GOT3 (cell line): ENCODE measurements at places on chromosomes 1 and 21.

DNA sequence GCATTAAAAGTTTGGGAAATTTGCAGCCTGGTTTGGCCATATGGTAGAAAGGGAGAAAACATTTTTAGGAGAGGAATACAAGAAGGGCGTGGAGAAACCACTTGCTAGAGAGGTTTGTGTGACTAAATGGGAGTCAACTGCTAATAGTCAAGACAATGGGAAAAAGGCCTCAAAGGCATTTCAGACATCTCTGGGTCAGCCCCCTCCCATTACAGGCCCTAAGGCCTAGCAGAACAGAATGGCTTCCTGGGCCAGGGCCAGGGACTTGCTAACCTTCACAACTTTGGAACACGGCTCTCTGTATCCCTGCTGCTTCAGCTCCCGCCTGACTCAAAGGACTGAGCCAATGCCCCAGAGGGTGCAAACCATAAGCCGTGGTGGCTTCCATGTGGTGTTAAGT, 752.3 kb upstream of the ADAMTS5 start:
- DNase-seq: no peak

DNA sequence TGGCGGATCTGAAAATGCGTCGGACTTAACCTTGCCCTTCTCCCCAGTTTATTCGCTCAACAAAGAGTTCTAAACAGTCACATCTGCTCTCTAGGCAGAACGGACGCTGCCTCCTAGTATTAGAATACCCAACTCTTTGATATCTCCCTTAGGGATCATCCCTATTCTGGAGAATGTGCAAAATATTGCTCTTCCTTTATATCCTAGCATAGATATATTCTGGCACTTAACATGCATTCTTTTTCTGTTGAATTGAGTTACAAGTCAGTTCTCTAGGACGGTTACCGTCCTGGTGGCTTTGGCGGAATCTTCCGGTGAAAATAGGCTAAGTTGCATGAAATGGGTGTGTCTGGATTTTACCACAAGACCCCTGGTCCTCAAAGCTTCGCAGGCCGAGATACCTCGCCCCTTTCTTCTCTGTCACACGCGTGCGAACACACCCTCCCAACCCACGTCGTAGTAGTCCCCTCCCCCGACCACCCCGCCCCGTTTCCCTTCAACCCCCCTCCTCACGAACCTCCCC, 501 bp upstream of the DNAJC6 start:
- DNase-seq: no peak

DNA sequence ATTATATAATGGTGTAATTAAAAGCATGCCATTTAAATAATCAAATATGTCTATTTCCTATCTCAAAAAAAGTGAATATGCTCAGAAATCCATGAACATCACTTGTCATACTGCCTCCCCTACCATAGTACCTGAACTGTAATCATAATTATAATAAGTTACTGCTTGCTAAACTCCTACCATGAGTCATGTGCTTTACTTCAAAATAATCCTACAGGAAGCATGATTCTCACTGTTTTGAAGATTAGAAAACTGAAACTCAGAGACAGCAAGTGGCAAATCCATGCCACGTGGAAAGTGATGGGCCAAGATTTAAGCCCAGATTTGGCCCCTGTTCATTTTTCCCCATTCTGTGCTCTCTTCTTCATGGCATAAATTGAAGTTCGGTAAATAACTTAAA, 5.2 kb downstream of the LRRC7 start:
- DNase-seq: no peak

DNA sequence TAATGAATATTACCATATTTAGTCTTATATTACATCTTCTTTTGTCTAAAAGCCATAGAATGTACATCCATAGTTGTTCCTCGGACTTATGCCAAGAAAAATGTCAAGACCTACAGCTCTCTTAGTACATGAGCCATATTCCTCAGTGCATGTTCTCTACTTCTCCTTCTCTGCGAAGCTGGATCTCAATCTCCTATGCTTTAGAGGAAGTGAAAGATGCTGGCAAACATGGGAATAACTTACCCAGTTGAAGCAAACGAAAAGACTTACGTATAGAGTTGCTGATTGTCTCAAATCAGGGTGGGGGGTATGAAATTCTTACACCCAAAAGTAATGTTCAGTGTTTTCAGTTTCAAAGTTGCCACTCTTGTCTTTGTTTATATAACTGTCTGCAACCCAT, 32.7 kb downstream of the OR13G1 start:
- no peak for DNase-seq

DNA sequence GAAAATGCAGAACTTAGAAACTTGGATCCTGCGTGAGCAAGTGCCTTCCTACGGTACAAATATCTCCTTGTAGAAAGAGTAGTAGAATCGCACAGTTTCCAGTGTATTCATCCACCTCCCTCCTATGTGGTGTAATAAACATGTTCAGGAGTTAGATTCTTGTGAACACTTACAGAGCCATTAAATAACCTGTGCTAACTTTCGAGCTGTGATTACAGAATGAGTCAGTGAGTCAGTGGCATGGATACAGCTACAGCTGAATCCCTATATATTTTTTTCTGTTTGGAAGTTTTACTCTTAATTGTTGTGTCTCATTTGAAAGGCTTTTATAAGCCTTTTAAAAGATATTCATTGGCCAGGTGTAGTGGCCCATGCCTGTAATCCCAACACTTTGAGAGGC, 148.7 kb downstream of the EDEM3 start:
- DNase-seq: no peak

DNA sequence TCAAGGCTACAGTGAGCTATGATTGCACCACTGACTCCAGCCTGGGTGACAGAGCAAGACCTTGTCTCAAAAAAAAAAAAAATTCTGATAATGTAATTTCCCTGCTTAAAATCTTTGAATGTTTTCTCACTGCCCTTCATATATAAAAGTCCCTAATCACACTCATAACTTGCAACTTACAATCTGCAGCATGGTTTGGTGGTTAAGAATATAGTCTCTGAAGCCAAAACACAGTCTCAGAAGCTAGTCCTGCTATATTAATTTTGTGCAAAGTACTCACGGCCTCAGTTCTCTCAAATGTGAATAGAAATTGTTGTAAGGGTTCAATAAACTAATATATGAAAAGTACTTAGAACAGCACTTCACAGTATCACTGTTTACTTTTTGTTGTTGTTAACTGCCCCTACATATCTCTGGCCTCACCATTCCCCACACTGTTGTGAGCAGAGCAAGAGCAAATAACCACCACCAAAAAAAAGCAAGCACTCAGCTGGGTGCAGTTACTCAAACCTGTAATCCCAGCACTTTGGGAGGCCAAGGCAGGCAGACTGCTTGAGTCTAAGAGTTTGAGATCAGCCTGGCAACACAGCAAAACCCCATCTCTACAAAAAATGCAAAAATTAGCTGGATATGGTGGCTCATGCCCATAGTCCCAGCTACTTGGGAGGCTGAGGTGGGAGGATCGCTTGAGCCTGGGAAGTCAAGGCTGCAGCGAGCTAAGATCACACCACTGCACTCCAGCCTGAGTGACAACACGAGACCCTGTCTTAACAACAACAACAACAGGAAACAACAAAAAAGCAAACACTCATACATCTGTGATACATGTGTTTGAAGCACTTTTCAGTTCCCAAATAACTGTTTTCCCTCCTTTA, 22.4 kb downstream of the ASH1L start:
- DNase-seq: no peak

DNA sequence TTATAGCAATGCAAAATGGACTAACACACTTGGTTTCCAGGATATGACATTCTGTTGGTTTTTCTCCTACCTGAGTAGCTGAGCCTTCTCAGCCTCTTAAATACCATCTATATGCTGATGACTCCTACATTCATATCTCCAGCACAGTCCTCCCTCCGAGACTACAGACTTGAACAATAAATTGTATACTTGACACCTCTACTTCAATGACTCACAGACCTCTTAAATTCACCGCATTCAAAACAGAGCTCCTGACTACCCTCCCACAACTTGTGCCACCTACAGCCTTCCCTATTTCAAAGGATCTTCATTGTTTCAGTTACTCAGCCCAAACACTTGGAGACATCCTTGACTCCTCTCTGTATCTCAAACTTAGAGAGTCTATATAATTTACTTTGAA, 66.8 kb upstream of the ASB17 start:
- no peak for DNase-seq
